Effector memory CD4-positive, alpha-beta T cell (primary cell): ENCODE measurements at places on chromosomes 13 and 19.
A peak's percentile ranks its signal among the peaks of the same experiment; 100 is the strongest.

GRCh38 chr13:23586336-23586735 is 16.1 kb downstream of the TNFRSF19 start:
- no peak for DNase-seq

DNA sequence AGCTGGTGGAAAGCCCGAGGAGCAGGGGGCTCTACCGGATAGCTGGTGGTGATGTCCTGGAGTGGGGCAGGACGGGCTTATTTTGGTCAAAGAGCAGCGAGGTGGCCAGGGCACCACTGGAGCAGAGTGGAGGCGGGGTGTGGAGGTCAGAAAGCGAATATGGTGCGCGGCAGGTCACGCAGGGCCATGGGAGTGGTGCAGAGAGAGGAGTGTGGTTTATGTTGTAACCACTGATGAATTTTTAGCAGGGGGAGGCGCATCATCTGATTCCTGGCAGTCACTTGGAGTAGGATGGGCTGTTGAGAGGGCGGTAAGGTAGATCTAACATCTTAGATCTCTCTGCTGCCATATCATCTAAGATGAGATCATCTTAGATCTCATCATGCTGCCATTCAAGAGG is 1.4 kb upstream of the ZNF414 start:
- peak; percentile 27 for DNase-seq

DNA sequence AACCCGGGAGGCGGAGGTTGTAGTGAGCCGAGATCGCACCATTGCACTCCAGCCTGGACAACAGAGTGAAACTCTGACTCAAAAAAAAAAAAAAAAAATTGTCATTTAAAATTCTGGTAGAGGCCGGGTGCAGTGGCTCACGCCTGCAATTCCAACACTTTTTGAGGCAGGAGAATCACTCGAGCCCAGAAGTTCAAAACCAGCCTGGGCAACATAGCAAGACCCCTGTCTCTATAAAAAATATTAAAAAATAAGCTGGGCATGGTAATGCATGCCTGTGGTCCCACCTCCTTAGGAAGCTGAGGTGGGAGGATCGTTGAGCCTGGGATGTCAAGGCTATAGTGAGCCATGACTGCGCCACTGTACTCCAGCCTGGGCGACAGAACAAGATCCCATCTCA is 6.2 kb downstream of the NUCB1 start:
- DNase-seq: no peak

DNA sequence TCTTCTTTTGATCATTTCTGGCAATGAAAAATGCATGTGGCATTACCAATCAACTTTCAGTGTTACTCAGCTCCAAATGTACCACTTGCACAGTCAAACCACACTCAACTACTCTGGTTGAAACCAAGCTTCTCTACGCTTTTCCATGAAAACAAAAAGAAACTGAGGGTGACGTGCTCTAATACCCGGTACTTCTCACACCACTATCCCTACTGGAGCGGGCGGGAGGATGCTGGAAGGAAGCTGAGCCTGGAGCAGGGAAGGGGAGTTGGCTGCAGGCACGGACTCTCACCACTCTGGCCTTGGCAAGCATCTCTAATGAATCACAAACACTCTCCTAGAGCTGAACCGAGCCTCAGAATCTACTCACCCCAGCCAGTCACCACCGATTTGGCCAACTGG is 48.2 kb downstream of the STK24 start:
- no peak for DNase-seq

- no peak for DNase-seq
Observed at GRCh38 chr13:39760521-39760920, 105.1 kb downstream of the COG6 start.

- no peak for DNase-seq
Observed at GRCh38 chr19:47257411-47258169, 1.3 kb downstream of the CCDC9 start.

DNA sequence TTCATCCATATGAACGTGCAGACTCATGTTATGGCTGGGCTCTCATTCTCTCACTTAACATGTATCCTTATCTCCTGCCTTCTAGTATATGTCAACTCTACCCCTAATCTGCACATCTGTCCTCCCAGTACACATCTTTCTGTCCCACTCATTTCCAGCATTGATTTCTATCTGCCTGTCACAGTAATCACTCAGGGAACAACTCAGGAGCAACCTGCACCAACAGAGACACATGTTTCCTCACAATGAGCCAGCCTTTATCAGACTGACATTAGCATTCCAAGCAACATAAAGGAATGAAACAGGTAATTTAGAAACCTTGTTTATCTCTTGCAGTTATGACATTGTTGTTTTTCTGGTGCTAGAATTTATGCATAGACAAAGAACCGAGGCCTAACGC is 17.6 kb upstream of the SLC7A1 start:
- DNase-seq: no peak
